ENCODE measurements at places on chromosomes 13 and 19. TPM values are rescaled to one million over a fixed set of nuclear protein-coding genes. Genes with fewer than 3 reads are reported as not detected.
A peak's percentile ranks its signal among the peaks of the same experiment; 100 is the strongest.

CLEC4M gene
- polyA plus RNA-seq, result not detected

DNA sequence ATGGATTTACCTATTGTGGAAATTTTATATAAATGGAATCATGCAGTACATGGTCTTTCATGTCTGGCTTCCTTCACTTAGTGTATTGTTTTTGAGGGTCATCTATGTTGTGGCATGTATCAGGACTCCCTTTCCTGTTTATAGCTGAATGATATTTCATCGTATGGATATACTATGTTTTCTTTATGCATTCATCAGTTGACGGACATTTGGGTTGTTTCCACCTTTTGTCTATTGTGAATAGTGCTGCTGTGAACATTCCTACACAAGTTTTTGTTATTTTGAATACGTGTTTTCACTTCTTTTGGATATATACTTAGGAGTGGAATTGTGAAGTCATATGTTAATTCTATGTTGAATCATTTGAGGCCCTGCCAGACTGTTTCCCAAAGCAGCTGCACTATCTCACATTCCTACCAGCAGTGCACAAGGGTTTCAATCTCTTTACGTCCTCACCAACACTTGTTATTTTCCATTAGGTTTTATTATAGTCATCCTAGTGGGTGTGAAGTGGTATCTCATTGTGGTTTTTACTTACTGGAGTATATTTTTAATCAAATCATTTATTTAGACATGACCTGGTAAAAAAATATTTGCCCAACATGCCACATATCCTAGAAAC lies 262.7 kb downstream of the DLEU7 start:
- DNase-seq, result peak; percentile 20

DNA sequence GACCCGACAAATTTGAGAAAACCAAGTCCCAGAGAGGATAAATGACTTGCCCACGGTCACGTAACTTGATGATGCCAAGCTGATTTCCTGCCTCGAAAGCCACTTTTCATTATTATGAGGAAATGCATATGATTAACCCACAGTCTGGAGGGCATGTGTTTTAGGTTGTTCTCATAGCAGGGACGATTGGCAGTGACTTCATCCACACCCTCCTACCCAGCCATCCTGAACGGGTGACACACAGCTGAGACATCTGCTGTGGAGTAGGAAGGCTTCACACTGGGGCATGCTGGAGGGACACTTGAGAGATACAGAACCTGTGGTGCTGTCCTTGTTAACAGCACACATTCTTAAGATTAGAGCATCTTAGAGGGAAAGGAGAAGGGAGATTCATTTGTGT lies 65.4 kb upstream of the WDFY2 start:
- no peak for DNase-seq

DNA sequence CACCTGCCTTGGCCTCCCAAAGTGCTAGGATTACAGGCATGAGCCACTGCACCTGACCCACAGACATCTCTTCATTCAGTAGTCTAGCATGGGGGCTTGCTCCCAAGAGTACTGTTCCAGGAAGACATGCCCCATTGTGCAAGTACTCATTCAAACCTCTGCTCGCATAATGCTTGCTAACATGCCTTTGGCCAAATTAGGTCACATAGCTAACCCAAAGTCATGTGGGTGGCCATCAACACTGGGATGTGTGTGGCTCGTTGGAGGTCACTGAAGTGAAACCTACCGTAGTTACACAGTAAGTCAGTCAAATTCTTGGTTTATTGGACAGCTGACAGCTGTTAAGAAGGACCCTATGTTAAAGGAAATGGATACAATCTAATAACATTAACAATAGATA lies 20.3 kb downstream of the RFXAP start:
- no peak for DNase-seq

PSG4 gene
- 4.4 TPM for polyA plus RNA-seq

- no peak for DNase-seq
Observed at GRCh38 chr13:28609381-28609780, 49.5 kb upstream of the POMP start.

- DNase-seq, result peak; percentile 66
Observed at GRCh38 chr19:23698711-23699520, 11.9 kb upstream of the ZNF675 start.

RAB3A gene
- 0.84 TPM for polyA plus RNA-seq

DNA sequence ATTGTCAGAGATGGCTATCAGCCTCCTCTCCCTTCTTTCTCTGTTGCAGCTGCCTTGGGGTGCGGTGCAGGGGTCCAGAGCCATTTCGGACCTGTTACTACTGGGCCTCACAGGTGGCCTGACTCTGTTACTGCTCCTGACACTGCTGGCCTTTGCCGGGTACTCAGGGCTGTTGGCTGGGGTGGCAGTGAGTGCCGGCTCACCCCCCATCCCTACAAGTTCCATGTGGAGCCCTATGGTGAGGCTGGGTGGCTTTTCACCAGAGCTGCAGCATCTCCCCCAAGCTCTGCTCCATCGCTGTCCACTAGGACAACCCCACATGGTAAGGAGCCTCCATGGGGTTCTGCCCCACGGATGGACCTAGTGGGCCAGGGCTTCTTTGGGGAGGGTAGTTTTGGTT lies 13.7 kb upstream of the ZNF492 start:
- no peak for DNase-seq

SYCN gene
- polyA plus RNA-seq, result not detected

DNA sequence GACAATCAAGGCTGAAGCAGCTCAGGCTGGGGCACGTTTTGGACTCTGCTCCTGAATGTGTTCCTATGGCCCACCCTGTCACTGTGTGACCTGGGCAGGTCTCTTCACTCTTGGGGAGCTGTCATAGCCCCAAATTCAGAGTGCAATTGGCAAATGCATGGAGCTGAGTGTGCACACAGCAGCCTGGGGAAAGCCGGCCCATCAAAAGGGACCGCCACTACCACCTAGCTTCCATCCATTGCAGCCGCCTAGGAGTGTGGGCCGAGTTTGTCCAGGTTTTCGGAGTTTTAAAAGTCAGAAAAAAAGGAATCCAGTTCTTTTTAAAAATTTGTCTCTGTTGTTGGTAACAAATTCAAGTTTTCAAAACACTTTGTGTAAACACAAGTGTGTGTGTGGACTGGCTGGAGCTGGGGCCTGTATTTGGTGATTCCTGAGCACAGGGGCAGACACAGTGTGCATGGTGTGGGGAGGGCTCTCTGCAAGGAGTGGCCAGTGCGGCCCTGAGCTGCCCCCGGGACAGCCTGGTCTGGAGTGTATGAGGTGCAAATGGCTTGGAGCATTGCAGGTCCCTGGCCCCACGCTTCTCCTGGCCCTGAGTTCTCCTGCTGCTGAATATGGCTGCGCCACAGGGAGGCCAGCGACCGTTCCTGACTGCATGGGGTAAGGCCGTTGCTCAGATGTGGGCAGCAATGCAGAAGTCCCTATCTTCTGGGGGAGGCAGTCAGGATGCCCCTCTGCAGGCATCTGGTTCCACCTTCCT lies 13.2 kb upstream of the ZNF536 start:
- no peak for DNase-seq

GRCh38 chr19:47130589-47131227 lies at the start of gene SAE1:
Gene SAE1 (plus strand): TSS chr19:47130835. CDS start chr19:47130931, 96 bp downstream.
- peak; percentile 83 for DNase-seq

DNA sequence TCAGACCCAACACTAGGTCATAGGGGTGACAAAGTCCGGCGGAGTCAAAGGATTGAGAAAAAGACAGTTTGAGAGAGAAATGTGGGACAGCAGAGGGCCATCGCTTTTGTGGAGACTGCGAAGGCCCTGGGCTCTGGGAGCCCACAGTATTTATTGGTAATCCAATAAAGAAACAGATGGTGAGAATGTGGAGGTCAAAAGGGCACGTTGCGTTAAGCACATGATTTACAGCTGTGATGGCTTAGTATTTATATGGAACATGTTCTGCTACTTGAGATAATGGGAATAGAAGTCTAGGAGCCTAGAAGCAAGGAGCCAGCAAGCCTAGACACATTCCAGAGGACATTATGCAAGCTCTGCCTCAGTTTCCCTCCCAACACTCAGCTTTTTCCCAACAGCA lies 2521.1 kb downstream of the PCDH9 start:
- no peak for DNase-seq

DNA sequence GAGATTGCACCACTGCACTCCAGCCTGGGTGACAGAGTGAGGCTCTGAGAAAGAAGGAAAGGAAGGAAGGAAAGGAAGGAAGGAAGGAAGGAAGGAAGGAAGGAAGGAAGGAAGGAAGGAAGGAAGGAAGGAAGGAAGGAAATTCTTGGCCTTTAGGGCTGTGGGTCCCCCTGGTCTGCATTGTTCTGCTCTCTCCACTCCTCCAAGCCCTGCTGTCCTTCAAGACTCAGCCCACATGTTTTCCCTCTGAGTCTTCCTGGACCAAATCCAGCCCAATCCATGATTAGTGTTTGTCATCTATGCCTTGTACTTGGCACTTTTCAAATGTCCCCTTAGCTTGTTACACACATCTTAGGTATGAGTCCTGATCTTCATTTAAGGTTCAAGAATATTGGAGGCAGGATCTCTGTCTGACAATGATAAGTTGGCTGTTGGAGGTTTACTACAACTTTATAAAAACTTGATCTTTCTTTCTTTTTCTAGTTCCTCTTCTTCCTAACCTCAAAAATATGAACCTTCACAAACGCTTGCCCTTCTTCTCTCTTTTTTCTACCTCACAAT lies 48.8 kb upstream of the INTS6 start:
- peak; percentile 75 for DNase-seq

LPAR2 gene
- polyA plus RNA-seq, result 19.6 TPM

- peak; percentile 25 for DNase-seq
Observed at GRCh38 chr13:94674609-94675348, 37.6 kb downstream of the SOX21 start.

- DNase-seq, result no peak
Observed at GRCh38 chr19:16529466-16530144, 12.6 kb downstream of the CHERP start.

GRCh38 chr19:12913851-12914690 lies 5.0 kb downstream of the SYCE2 start:
- no peak for DNase-seq

WDR88 gene
- polyA plus RNA-seq, result not detected

DNA sequence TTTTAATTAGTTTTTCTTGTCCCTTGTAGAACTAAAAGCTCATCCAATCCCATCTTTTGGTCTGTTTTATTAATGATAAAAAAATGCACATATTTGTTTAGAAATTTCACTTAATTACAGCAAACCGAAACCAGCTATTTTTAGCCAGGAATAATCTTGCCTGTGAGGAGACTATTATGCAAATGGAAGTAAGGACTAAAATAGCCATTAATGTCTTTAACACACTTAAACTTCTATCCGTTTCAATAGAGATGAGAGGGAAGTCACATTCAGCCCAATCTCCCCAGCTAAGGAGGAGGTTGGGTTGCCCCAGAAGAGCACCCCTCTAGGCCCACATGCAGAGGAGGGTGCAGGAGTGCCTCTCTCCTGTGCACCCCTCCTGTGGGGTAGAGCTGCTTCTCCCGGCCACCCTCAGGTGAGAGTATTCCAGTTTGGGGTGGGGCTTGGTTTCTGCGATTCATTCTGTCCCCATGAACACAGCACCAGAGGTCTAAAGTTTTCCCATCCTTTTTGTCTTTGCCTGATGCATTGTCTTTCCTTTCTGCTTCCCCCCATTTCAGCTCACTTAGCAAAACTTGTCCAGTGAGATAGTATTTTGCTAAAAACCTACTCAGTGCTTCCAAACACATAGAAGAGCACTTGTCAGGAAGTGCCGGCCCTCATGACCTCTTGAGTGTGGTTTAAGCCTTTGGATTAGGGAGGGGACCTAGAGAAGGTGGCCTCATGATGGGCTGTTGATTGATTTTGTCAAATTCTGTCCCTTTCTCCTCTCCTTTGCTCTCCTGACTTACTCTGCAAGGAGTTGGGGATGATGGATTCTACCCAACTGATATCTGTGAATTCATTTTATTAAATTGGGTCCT lies 28.2 kb downstream of the FGF9 start:
- no peak for DNase-seq

OVOL3 gene
- polyA plus RNA-seq, result not detected
